ENCODE measurements at places on chromosomes 3 and 15.

GRCh38 chr3:102441832-102442231 is 7.0 kb downstream of the ZPLD1 start:
- no peak for ATAC-seq

DNA sequence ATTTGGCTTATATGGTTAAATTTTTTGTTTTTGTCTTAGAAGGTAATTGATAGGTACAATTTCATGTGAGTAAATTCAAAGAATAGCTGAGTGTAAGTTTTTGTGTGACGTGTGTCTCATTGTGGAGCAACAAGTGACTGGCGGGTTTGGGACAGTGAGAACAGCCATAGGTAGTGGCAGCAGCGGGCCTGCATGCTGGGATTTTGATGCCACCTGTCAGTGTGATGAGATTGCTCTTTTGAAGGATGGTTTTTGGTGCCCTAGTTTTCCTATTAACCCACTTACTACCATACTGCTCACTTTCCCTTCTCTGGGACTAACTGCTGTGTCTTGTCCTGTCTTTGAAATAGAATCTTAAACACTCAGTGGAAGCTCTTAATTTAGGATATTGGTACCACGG is 522.6 kb downstream of the NAALADL2 start:
- no peak for ATAC-seq

DNA sequence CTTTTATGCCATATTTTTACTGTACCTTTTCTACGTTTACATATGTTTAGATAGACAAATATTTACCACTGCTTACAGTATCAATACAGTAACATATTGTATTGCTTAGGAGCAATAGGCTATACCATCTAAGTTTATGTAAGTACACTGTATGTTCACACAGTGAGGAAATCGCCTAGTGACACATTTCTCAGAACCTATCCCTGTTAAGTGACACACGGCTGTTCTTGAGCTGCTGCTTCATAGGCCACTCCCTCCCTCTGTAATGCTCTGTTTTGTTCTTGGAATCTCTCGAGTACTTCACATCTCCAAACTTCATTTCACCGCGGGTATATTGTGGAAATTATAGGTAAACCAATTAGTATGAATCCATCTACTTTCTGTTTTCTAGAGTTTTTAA is 13.4 kb upstream of the SELENOT start:
- ATAC-seq = peak; percentile 70

DNA sequence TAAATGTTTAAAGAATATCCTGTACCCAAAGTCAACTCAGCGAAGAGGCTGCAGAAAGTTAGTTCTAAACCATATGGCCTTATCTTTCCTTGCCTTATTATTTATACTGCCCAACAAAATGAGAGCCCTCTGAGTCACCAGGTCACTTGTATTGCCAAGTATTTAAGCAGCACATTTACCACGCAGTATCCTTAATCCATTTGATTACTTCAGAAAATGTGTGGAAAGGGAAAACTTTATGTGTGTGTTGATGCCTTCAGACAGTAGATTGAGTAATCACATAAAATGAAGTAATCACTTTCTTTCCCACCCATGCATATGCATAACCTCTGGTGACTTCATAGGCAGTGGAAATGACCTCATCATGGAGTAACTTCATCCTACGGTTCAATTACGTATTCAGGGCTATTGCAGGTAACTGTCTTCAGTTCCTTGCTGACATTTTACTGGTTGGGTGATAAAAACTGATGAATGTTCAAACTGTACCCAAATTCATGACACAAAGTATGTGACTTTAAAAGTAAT is 7.5 kb upstream of the CADPS start:
- no peak for ATAC-seq

DNA sequence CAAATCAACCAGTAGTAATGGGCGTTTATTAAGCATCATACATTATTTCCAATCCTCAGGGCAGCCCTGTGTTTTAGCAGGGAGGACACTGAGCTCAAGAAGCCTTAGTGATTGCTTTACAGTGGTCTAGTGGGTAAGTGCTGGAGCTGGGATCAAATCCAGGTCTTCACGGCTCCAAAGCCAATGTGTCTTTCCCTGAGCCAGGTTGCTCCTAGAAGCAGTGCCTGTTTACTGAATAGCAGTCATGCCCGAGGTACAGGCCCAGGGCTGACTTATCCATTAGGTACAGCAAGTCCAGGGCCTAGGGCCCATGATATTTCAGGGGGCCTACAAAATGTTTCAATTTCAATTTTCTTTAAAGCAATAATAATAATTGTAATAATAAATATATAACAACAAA is 9.6 kb upstream of the SMAD6 start:
- ATAC-seq = no peak

DNA sequence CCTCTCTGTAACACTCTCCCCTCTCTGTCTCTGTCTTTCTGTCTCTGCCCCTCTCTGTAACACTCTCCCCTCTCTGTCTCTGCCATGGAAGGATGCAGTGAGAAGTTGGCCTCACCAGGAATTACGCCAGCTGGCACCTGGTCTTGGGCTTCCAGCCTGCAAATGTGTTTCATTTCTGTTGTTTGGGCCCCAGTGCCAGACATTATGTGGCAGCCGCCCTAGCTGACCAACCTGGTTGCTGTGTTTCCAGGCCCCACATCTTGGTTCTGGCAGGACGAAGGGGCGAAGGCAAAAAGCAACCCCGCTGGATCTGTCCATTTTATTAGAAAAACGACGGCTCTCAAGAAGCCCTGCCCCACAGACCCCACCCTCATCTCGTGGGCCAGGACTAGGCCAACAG is 5.2 kb upstream of the ZXDC start:
- no peak for ATAC-seq

All from activated CD4-positive, CD25-positive, alpha-beta regulatory T cell treated with anti-CD3 and anti-CD28 coated beads, Interleukin-2, amount 50 U/mL, for 24 hours (primary cell).